Activated T-cell treated with anti-CD3 and anti-CD28 coated beads, Interleukin-2, amount 50 U/mL, for 4 hours (primary cell): ENCODE measurements at places on chromosomes 1 and 21.

DNA sequence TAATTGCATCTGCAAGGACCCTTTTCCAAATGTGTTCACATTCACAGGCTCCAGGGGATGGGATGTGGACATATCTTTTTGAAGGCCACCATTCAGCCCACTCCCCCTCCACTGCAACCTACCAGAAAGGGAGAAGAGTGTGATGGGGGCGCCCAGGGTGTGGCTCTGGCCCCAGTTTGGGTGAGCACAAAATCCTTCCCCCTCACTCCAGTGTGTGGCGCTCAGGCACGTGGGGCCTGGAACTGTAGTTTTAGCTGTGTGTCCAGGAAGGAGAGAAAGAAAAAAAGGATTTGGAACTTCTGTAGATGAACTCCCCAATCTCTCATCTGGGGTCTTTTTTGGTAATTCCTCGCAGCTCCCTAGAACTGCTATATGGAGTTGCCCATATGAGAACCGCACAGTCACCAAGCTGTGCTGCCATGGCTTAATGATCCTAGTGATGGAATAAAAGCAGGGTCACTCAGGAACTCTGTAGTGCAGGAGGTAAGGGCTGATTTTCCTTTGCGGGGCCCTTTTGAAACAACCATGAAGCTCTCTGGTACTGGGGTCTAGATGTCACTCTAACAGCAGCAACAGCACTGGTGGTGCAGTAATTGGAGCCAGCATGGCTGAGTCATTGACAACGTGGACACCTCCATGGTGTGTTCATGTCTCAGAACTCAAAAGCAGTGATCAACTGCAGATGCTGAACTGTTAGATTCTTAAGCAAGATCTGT lies 17.0 kb downstream of the AGT start:
- DNase-seq: no peak

GRCh38 chr1:32962248-32962896 lies 2.2 kb downstream of the RNF19B start:
- DNase-seq: no peak

- DNase-seq: no peak
Observed at GRCh38 chr21:43280949-43281633, 112.3 kb downstream of the CRYAA start.

DNA sequence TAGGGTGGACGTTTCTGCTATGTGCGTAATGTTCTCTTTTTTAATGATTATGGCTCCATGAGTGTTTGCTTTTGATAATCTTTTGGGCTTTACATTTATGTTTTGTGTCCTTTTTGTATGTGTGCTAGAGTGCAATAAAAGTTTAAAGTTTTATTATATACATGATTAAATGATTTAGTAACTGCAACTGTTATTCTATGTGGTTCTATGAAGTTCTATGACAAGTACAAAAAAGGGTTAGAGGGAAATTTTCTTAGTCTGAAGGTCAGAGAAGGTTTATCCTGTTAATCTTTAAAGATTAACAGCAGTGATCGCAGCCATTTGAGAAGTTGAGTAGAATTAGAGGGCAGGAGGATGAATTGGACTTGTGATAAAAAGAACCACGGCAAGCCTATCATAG lies 386.4 kb upstream of the CHRM3 start:
- DNase-seq: no peak

DNA sequence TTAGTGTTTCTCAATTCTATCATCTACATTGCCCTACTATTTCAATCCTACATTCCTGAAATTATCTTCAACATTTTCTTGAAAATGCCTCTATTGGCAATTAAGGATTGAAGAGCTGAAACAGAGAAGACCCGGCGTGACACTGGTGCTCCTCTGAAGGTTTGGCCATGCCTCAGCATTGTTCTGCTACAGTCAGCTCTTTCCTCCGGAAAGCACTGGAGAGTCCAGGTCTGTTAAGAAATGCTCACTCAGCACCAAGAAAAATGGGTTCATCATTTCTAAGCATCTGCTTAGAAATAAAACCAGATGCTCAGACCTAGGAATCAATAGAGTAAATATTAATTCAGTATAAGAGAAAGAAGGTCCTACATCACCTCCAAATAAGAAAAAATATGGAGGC lies 58.8 kb downstream of the WARS2 start:
- DNase-seq: no peak

DNA sequence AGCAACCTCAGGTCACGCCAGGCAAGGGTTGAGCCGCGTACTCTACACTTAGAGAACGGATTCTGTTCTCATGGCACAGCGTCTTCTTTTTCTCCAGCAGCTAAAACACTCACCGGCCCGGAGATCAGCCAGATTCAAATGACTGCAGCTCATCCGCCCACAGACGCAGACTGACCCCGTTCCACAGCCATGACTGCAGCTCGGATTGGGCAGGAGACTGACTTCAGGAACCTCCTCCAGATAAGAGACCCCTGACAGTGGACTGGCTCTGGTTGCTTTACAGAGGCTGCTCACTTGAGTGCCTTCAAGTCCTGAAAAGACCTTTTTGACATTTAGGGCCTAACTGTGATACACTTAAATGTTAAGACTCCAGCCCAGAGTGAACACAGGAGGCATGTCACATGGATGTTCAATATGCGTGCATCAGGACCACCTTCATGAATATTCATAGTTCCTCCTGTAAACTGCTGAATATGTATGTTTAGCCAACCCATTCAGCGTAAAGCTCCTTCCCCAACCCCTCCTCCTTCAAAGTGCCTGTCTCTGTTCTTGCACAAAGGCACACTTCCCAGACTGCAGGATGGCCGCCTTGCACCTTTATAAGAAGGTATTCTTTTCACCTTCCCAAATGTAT lies 42.6 kb downstream of the BACE2 start:
- DNase-seq: no peak

DNA sequence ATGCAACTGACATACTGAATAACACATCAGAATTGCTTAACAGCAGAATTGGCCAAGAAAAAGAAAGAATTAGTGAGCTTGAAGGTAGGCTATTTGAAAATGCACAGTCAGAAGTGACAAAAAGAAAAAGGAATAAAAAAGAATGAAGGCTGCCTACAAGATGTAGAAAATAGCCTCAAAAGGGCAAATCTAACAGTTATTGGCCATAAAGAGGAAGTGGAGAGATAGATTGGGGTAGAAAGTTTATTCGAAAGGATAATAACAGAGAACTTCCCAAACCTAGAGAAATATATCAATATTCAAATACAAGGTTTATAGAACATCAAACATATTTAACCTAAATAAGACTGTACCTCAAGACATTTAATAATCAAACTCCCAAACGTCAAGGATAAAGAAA lies 67.5 kb downstream of the ATP6V1G3 start:
- DNase-seq: no peak

GRCh38 chr1:55140546-55140983 lies 74.6 kb downstream of the USP24 start:
- peak; percentile 67 for DNase-seq

DNA sequence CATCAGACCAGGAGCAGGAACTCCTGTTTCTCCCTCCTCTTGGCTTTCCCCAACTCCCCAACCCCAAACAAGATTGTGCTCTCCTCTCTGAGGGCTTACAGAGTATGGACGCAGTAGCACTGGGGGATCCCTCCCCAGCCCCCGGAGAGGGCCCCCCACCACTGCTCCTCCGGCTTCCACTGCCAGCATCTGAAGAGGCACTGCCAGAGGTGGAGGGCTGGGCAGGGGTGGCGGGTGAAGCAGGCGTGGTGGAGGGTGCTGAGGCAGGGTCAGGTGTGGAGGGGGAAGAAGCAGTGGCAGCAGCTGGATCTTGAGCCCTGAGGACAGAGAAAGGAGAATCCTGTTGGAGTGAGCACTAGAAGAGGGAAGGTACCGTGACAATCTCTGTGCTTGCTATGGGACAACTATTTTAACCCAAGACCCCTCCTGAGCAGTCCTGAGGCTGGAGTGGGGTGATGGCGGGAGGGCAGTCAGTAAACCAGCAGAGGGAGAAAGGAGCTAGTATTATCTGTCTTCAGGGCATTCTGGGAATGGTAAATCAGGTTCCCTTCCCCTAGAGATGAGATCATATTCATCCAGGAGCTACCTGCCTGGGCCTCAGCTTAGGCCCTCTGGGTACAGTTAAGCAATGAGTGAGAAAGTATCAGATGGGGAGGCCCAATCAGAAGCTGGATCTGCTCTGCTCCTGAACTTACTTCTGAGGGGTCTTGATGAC lies 2.4 kb downstream of the UBQLN4 start:
- DNase-seq: no peak
